ENCODE measurements at places on chromosomes 2 and 18.

DNA sequence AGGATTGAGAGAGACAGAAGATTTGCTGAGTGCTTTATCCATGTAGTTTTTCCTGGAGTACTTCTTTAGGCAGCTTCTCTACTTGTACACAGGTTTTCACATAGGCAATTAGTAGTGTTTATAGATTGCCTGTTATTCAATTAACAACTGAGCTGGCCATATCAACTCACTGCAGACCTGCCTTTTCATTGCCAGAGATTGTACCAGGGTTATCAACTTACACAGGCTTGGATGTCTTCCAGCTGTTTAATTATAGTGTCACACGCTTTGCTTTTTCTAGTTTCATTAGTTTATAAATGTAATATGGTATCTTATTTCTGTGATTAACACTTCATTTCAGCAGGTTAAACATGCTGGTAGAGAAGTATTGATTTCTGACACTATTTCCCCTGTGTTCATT is 125.9 kb downstream of the GPD2 start:
- no peak for DNase-seq

DNA sequence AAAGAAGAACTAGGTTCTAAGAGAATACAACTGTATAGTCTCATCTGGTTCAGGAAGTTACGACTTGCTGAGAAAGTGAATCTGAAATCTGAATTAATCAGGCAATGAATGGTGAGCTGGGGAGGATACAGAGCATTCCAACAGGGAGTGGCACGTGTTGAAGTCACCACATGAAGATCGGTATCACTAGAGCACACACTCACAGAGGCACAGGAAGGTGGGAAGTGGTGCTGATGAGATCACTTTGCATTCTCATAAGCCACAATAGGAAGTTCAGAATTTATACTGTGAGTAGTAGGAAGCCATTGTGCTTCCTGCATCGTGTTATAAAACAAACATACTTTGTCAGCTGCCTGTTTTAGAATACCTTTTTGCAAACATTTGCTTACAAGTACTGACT is 615.0 kb upstream of the DDX18 start:
- no peak for DNase-seq

GRCh38 chr18:55404832-55405465 is 183.0 kb downstream of the TCF4 start:
- no peak for DNase-seq

GRCh38 chr2:169670215-169670651 is 24.0 kb downstream of the CFAP210 start:
- DNase-seq: no peak

DNA sequence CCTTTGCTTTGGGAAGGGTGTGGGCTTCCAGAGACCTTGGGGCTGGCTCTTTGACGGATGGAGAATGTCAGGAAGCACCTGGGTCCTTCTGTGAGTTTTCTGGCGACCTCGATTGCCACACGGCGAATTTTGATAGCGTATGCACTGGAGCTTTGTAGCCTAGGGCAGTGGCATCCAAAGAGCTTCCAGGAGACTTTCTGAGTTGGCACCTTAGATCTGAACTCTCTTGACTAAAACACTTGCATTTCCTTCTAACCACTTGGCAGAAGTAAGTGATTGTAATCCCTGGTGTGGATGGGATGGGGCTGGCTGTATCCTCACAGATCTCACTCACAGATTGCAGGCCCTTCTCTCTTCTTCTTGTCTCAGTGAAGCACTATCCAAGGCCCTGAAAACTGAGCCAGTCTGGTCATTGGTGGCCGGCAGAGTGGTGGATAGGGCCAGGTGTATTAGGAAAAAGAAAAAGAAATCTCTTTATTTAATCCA is 7.8 kb downstream of the RNF144A start:
- no peak for DNase-seq

DNA sequence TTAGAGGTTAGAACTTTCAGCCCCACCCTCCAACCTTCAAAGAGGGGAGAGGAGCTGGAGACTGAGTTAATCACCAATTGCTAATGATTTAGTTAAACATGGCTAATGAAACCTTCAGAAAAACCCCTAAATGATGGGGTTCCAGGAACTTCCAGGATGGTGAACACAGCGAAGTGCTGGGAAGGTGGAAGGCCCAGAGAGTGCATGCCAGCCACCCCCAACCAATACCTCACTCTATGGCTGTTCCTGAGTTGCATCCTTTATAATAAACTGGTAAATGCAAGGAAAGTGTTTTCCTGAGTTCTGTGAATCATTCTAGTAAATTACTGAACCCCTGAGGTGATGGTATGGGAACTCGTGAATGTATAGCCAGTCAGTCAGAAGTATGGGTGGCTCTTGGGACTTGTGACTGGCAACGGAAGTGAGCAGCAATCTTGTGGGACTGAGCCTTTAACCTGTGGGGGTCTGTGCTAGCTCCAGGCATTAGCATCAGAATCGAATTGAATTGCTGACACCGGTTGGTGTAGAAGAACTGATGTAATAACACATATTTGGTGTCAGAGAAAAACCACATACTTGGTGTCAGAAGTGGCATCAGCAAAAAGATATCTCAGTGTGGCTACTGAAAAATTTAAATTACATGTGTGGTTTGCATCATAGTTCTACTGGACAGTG is 37.4 kb downstream of the NPHP1 start:
- DNase-seq: no peak

DNA sequence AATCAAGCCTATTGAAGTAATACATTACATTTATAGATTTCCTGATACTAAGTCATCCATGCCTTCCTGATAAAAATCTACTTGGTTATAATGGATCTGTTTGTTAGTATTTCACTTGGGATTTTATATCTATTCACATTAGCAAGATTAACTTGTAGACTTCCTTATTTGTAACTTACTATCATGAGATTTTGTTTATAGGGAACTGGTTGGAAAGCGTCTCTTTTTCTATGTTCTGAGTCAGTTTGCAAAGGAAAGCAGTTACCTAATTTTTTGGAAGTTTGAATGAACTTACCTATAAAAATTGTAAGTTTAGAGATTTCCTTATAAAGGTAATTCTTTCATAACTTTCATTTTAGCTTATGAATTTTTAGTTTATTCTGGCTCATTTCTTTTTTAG is 141.4 kb downstream of the SMAD7 start:
- DNase-seq: no peak

GRCh38 chr2:111140815-111141214 is 20.1 kb downstream of the BCL2L11 start:
- no peak for DNase-seq

GRCh38 chr2:15560140-15560987 is 770 bp downstream of the NBAS start:
- DNase-seq: no peak

DNA sequence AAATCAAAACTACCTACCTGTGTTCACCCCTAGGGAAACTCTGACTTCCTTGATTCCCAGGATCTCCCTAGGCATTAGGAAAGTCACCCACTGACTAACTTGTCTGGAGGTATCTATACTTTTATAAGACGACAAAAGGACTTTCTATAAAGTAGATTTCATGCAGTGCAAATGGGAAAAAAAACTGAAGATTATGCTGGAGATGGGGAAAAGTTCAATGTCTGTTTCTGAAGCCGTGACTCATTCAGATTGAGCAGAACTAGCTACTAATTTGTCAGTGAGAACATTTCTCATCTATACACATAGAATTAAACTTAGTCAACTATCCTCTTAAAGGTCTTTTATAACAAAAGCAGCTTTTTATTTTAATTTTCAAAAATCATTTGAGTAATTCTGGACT is 6.0 kb downstream of the SEPTIN10 start:
- no peak for DNase-seq

DNA sequence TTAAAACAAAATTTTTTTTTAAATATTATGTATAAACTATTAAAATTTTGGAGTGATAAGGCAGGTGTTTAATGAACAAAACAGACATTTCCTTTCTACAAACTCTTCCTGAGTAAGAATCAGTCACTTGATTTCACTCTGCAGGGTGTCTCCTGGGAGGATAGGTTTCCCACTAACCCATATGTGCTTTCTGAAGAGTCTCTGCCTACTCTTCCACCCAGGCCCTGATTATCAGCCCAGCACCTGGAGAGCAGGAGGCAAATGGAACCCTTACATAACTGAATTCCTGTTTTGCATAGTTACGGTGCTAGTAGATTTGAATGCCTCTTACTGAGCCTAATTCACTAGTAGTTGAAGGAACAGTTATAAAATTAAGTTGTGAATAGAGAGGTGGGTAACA is 1718.6 kb downstream of the SUCLG1 start:
- DNase-seq: no peak
